Mesendoderm (in vitro differentiated cells): ENCODE measurements at places on chromosomes 6 and 20.
A peak's percentile ranks its signal among the peaks of the same experiment; 100 is the strongest.

DNA sequence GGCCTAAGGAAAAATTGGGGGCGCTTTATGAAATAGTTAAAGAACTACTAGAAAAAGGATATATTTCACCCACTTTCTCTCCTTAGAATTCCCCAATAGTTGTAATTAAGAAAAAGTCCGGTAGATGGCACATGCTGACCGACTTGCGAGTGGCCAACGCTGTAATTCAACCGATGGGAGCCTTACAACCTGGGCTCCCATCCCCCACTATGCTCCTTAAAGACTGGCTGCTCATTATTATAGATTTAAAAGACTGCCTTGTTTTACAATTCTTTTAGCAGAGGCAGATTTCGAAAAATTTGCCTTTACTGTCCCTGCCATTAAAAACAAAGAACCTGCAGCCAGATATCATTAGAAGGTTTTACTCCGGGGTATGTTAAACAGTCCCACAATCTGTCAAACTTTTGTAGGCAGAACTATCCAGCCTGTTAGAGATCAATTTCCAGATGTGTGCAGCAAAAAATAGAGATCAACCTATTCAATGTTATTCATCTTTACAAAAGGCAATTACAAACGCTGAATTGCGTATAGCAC is 58.5 kb upstream of the PRSS16 start:
- DNase-seq = peak; percentile 88

DNA sequence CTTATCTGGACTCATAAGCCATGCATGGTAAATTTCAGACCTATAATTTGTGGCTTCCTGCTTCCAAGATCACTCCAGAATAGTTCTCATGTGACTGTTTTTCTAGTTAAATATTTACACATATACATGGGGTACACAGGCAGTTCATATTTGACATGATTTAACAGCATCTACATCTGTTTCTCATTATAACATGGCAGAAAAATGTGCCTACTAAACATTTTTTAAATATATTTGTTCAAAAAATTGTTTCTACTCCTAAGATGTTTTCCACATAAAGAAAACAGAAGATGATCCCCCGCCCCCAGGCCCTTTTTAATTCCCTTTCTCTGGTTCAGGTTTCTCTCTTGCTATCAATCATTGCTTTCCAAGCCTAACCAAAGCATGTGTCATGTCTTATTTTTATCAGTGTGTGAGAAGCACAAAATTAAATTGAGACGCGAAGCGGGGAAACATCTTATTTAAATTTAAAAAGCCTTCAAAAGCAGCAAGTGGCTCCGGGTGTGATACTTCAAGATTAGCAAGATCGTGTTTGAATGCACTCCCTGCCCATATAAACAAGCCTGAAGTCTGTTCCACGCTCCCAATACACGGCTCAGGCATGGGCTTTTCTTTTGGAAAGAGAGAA is 37.3 kb downstream of the IPCEF1 start:
- DNase-seq = no peak

DNA sequence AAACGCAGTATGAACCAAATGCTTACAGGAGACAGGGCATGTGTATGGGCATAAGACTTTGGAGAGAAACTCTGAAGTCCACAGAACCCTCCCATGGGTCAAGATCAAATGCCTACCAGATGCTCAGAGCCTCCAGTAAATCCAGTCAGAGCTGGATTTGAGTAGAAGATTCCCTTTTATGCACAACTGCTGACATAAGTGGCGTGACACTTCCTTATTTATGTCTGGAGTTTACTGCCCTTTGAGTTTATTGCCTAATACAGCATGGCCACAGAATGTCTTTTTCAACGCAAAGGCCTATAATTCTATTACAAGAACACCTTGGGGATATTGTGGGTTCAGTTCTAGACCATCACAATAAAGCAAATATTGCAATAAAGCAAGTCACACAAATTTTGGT is 220.0 kb upstream of the FOXQ1 start:
- DNase-seq = no peak

DNA sequence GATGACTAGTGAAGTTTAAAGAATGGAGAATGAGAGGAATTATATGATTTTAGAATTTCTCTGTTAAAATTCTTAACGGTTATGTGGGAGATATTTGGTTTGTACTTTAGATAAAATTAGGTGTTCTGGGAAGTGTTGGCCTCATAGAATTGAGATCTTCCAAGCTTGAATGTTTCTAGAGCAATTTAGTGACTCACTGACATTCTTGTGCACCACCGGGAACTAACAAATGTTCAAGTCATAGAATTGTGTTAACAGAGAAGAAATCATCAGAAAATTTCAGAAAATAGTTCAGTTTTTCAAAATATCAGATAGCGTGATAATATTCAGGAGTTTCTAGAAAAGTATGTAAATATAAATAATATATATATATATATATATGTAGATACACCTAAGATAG is 67.9 kb upstream of the BMP5 start:
- no peak for DNase-seq

DNA sequence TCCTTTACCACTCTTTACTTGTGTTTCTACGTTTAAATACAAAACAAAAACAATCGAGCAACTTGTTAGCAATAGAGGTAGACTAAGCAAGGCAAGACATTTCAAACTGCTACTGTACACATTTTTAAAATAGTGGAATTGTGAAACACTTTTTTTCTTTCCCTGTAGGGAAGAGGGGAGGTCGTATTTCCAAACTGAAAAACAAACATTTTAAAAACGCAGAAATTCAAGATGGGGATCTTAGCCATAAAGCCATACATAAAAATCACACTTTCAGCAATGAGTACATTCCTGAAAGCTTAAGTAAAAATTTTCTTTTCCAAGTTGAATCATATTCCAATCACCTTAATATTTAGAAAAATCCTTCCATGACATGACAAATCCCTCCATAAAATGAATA is 267.6 kb downstream of the LAMA2 start:
- no peak for DNase-seq

DNA sequence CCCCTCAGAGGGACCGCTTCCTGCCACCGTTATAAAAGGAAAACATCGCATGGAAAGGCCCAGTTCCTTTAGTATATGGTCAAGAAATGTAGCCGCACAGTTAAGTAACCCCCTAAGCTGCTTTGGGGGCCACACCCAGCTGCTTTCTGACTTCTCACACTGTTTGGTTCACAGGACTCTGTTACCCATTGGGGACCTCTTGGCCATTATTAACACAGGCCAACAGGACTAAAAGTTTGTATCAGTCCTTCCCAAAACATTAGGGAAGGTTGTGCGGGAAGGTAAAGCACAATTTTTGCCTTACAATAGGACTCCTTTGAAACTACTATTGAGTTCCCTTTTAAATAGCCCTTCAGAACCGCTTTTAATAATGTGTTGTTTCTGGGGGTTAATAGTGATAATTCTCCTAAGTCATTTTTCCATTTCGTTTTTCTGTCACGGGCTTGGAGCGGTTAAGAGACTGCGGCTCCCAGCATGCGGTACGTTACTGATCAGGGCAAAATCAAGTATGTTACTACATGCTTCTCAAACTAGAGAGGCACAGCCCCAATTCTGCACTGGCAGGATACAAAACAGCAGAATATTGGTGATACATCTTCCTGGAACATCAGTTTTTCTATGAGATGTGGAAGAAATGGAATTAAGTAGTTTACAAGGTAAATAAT is 668 bp upstream of the RPP40 start:
- DNase-seq = no peak

DNA sequence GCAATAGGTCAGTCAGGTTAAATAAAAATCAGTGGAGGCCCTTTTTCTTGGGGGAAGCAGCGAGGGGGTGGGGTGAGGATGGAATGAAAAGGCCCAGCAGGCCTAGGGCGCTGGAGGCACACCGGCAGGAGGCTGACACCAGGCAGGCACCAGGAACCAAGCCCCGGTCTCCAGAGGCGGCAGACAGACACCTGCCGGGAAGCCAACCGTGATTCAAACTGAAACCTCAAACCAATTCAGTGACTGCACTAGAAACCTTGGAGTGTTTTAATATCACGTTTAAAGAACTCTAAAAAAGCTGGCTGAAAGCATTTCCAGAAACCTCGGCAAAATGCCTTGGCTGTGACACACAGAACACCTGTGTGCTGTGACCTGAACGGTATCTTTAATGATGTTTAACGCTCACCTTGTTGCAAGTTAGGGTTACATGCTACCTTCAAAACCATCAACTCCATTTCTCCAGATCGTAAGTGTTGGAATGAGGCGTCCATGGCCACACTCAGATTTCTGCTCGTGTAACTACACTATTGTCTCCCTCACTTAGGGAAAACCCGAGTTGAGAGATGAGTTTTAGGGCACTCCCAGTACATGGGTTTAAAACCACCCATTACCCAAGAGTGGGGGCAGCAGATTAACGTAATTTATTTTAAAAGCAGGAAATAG is 27.2 kb downstream of the DIDO1 start:
- DNase-seq = peak; percentile 60

DNA sequence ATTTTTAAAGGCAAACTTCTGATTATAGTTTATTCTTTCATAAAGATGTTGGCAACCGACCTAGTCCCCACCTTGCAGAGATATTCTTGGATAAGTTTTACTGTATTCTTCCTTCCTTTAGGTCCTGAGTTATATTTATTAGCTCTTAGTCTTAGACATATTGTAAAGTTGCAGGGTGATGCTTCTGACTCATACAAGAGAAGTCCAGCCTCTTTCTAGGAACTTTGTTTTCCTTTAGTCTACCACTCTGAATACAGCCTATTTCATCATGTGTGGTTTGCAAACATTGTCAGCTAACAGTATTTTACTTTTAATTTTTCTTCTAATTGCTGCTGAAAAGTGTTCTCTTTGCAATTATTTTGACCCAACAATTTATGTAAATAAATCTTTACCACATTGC is 686.7 kb downstream of the COL12A1 start:
- no peak for DNase-seq

DNA sequence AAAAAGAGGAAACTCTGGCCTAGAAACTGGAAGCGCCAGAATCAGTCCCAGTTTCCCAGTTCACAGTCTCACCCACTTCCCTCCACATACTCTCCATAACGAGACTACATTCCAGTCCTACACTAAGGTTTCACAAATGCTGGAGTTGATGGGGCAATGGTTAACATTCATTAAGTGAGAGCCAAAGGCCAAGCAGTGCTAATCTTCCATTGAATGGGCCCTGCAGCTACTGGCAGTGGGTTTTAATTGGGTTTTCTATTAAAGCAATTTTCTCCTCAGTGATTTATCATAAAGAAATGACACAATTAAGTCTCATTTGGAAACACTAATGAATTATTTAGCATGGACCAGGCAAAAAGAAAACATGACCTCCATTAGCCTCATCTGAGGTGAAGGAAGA is 20.8 kb upstream of the NRSN1 start:
- DNase-seq = no peak

GRCh38 chr20:13717631-13718044 is 67.1 kb downstream of the ESF1 start:
- DNase-seq = no peak

GRCh38 chr6:25997921-25998320 is 35.3 kb downstream of the TRIM38 start:
- DNase-seq = no peak

- peak; percentile 73 for DNase-seq
Measured at GRCh38 chr6:38349795-38350194, 289.9 kb downstream of the BTBD9 start.

DNA sequence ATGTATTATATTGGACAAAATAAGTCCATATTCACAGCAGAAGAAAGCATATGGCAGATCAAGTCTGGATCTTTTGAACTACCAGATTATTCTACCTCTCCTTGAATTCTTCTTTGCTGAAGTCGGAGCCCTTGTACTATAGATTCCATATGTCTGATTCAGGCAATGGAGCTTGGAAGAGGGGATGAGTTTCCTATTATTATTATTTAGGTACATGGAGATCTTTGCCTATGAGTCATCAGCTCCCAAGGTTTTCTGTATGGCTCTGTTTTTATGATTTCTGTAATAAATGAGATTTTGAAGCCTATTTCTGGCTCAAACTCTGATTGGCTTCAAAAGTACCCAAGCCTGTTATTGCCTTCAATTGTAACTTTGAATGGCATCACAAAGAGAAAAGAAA is 72.0 kb downstream of the OPRM1 start:
- no peak for DNase-seq

GRCh38 chr6:20487669-20488375 is 46.4 kb upstream of the CDKAL1 start:
- no peak for DNase-seq

- no peak for DNase-seq
Measured at GRCh38 chr6:149054559-149055194, 262.8 kb upstream of the TAB2 start.

- DNase-seq = no peak
Measured at GRCh38 chr6:167079853-167080297, 43.0 kb upstream of the CCR6 start.

GRCh38 chr6:128464790-128465189 is 55.6 kb downstream of the PTPRK start:
- no peak for DNase-seq

GRCh38 chr6:84448331-84448730 is 220.9 kb upstream of the CEP162 start:
- no peak for DNase-seq

DNA sequence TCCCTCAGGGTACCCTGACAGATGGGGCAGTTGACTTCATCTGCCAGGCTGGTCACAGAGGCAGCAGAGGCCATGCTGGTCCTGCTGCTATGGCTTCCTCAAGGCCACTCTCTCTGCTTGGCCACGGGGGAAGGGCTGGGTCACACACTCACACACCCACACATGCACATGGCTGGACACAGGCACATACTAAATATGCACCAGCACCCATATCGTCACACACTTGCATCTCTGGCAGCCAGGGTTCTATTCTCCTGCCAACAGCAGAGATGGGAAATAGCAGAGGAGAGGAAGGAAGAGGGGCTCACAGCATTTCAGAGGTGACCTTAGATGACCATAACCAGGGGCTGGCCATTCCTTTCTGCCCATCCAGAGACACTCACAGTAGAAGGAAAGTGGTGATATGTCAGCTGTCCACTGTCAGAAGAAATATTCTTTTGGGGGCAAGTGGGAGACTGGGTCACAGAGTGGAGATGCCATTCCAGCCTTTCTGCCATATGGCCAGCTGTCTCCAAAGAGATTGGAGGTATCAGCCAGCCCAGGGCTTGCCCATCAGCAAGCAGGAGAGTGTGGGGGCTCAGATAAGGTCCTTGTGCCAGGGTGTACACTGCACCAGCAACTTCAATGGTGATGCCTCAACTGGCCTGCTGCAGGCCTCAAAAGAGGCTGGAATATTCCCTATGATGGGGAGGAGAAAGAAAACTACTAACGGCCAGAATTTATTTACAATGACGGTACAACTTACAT is at the start of gene TRIM10:
Gene TRIM10, minus strand, starts transcription at position 427 of the 747 bp plus-strand sequence. Its CDS starts 353 bp downstream, at position 74.
- DNase-seq = no peak

GRCh38 chr6:160082627-160083026 is 39.0 kb upstream of the SLC22A1 start:
- DNase-seq = no peak

DNA sequence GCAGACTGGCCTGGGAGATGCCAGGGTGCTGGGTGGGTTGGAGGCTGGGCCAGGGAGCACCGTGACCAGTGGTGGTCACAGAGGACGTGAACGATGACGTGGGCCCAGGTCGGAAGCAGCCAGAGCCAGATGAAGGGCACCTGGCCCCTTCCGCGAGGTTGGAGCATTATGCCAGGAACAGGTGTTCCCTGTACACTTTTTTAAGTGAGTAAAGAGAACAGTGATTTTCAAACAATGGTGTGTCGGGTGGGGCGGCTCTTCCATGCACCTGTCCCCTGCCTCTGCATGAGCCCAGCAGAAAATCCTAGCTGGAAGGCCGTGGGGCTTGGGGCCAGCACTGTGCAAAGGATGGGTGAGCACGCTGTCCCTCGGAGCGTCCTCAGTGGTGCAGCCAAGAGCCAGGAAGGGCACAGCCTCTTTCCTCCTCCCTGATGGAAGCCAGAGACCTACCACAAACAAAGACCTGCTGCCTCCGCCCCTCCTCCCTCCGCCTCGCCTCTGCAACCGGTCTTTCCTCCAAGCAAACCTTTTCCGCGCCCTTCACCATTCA is 350.5 kb downstream of the ZFAND3 start:
- peak; percentile 55 for DNase-seq
